Muscle of back (tissue), 13 donors: ENCODE measurements at places on chromosomes 11 and 22.
A peak's percentile ranks its signal among the peaks of the same experiment; 100 is the strongest.

DNA sequence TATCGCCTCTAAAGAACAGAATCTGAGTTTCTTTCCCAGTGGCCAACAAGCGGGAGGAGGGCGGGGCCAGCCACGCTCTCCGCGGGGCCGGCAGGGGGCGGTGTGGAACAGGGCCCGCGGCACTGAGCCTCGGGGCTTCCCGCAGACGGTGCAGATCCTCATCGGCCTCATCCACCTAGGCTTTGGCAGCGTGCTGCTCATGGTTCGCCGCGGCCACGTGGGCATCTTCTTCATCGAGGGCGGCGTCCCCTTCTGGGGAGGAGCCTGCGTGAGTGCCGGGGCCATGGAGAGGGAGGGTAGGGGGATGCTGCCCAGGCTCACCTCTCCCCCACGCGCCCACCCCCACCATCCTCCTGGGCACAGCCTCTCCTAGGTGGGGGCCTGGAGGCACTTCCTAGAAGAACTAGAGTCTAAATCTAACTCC, 10.7 kb downstream of the MS4A15 start:
- no peak for DNase-seq

GRCh38 chr11:115390441-115390840, 113.8 kb downstream of the CADM1 start:
- DNase-seq: no peak

DNA sequence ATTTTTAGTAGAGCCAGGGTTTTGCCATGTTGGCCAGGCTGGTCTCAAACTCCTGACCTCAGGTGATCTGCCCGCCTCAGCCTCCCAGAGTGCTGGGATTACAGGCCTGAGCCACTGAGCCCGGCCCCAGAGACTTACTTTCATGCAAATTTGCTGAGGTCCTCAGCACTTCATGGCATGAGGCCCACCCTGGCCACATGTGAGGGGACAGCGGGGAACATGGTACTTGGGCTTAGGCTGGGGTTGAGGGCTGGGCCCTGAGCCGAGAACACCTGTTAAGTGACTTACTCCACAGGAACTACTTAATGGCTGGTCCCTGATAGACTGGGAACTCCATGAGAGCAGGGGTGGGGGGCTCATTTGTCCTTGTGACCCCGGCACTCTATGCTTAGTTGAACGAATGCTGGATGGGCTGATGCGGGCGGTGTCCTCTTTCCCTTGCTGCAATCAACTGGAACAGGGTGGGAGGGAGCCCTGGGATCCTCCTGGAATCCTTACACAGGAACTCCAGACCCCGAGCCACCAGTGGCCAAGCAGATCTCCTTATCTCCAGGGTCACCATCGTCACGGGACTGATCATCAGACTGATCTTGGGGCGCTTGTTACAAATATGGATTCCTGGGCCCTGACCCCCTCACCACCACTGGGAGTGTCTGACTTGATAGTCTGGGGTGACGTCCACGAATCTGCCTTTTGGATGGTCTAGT, 1.0 kb downstream of the VSIG10L2 start:
- DNase-seq: no peak

- DNase-seq: peak; percentile 75
Observed at GRCh38 chr11:46916286-46917108, 1.9 kb downstream of the LRP4 start.

DNA sequence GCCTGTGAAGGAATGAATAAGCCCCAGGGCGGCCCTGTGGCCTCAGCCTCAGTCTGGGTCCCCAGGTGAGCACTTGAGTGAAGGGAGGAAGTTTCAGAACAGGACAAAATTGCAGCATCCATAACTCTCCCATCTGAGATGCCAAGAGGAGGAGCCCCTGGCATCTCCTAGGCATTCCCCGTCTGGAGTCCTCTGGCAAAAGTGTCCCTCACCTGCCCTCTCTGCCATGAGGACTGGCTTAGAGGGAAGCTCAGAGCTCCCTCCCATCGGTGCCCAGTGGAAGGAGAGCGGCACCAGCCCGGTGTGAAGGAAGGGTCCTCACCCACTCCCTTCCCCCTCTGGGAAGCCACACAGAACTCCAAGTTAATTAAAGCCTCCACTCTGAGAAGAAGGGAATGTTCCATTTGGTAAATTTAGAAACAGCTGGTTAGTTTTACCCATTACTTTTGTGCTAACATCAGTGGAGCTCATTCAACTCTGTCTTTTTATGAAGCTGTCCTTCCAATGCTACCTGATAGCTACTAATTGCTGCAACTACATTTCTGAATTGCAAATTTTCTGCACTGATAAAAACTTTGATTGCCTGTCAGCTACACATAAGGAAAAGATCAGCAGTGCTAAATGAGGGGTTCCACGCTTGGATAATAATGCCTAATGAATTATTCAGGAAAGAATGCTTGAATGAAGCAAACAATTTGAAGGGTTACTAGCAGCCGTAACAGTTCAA, 123.3 kb upstream of the RCN1 start:
- DNase-seq: no peak

DNA sequence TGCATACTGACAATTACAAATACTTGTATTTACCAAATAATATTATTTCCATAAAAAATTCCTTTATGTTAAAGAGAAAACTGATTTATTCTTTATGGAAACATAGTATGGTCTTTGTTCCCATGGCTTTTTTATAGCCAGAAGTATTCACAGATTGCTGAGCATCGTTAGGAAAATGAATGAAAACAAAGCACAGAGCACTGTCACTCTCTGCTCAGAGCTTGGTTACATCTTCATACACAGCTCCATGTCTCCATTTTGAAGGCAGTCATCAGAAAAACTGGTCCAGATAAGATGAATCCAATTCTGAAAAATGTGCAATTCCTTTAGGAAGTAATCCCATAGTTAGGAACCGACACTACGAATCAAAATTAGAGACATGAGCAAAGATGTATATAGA, 9.0 kb upstream of the SLC6A5 start:
- DNase-seq: no peak

GRCh38 chr11:44819346-44819745, 92.6 kb downstream of the TSPAN18 start:
- DNase-seq: no peak

DNA sequence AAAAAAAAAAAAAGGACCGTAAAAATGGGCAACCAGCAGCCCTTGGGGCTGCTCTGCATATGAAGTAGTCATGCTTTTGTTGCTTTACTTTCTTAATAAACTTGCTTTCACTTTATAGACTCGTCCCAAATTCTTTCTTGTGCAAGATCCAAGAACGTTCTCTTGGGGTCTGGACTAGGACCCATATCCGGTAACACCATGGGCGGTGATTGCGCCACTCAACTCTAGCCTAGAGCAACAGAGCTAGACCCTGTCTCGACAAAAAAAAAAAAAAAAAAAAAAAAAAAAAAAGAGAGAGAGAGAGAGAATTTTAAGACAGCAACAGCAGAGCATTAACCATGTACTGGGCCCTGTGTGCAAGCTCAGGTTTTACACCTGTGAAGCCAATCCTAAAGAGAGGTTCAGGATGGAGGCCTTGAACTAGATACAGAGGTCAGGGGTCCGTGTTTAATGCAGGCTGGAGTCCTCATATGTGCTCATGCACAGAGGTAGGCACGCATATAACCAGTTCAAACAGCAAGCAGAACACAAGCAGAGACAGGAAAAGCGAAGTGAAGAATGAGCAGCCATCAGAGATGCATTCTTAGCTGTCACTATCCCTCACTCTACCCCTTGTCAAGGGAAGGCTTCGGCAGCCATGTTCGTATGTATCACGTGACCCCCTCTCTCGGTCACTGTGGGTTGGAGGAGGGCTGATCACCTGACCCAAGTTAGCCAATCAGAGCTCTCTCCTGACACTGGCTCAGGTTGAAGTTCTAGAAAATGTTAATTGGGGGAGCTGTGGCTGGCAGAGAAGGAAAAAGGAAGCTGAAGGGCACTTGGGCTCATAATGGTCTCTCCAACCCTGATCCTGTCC, 16.7 kb upstream of the SYT12 start:
- no peak for DNase-seq

DNA sequence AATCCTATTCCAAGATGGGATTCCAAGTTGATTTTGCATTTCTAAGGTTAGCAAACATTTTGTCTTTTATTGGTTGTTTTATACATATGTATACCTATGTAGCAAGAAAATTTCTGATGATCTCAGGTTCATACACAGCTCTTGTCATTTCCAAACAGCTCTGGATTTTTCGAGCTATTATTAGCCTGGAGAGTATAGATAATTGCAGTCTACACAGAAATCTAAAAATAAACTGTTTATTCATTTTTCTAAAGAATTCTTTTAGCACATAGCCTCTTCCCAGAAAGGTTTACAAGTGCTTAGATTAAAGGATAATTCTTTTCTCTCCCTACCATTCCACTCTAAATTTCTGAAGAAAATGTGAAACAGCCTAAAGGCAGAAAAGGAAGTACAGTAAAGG, 705.0 kb downstream of the NTM start:
- DNase-seq: no peak

DNA sequence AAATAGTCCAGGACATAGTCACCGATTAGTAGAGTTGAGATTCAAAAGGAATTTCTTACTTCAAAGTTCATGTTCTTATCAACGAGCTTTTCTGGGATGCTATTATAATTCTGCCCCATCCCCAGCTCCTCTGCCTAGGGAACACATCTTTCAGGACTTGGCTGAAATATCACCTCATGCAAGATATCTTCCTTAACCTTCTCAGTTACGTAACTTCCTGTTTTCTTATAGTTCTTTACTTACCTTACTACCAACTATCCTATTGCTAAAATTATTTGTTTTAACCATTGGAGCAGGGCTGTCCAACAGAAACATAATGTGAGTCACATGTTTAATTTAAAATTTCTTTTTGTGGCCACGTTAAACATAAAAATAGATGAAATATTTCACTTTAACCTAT, 2.3 kb downstream of the NARS2 start:
- no peak for DNase-seq

GRCh38 chr22:40665312-40665711, 14.0 kb upstream of the MCHR1 start:
- DNase-seq: peak; percentile 64

GRCh38 chr11:133708547-133709051, 136.7 kb downstream of the SPATA19 start:
- DNase-seq: no peak

GRCh38 chr22:30078320-30079311, 1.6 kb upstream of the HORMAD2 start:
- DNase-seq: peak; percentile 7

GRCh38 chr11:125300791-125301218, 136.3 kb downstream of the PKNOX2 start:
- DNase-seq: peak; percentile 52

DNA sequence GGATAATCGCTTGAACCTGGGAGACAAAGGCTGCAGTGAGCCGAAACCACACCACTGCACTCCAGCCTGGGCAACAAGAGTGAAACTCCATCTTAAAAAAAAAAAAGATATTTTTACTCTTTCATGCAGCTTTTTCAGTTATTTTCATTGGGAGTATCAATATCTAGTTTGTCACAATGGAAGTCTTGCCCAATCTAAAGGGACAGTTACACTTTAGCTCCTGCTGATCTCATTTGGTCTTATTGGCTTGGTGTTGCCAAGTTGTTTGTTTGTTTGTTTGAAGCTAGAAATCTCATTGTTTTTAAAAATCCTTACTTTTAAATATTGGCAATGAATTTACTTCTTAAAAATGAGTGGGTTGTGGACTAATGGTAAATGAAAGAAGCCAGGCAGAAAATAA, 24.7 kb downstream of the CEP295 start:
- no peak for DNase-seq
